ENCODE measurements at places on chromosomes 3 and 15.

DNA sequence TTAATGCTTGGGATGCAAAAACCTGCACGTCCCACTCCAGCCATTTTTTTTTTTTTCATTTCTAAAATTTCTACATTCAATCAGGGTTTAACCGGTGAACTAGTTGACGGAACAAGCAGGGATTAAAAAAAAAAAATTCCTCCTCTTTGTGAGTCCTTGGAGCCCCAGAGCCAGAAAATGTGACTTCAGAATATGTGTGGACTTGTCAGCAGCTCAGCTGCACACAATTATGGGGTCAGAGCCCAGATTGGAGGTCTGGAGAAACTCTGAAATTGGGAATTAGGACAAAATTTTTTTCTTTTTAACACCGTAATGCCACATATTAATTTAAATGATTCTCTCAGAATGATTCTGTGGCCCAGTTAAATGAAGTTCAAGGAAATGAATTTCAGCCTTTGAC, 921.0 kb upstream of the CFAP20DC start:
- DNase-seq = no peak

DNA sequence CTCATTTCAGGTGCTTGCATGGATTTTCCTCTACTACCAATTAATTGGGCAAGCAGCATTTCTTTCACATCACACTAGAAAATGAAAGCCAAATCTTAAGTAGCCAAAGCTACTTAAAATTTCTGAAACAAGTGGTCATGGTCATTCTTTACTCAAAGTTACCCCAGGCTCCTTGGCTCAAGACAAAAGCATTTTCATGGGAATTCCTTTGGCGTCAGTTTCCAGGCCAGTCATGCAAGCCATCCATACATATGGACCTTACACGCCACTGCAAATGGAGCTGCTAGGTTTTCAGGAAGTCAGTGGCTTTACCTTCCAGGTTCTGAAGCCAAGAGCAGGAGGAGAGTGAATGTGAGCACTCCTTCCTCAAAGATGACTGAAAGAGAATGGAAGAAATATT, 83.7 kb upstream of the IL12A start:
- DNase-seq = no peak

- DNase-seq = peak; percentile 56
Observed at GRCh38 chr3:46406788-46407611, at the start of the genes CCR5AS and CCRL2. Gene CCR5AS (minus strand): TSS chr3:46407066. Gene CCRL2 (plus strand): TSS chr3:46407259. CDS start chr3:46408080, 821 bp downstream.

DNA sequence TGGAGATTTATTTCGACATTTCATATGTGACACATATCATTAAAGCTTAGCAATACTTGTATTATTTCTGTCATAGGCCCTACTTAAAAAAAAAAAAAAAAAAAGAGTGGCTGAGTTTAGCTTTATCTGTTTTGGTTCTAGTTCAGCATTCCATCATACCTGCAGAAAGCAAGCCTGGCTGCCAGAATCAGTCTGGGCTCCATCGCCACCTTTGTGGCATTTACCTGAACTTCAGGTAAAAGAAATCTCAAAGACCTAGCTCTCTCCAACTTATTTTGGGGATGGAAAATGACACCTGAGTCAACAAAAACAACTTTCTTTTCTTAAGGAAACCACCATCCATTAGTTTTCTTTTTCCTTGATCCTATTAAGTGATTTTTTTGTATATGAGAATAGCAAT, 82.1 kb downstream of the NEK10 start:
- DNase-seq = no peak

DNA sequence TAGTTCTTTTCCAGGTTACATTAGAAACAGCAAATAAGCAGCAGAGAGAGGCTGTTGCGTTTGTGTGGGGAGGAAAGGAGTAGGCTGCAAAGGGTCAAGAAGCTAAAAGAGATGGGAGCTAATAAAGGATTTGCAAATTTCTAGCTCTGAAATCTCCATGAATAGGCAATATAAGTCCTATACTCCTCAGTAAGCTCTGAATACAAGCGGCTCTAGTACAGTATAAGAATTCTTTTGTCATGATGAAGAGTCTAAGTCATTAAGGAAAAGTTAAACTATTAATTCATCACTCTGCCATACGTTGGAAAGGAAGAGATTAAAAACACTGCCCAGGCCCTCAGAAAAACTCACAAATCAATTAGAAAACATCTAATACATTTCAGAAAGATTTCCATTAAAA, 59.3 kb downstream of the CEP152 start:
- DNase-seq = no peak

- DNase-seq = no peak
Observed at GRCh38 chr3:197368821-197369220, 70.4 kb upstream of the DLG1 start.

DNA sequence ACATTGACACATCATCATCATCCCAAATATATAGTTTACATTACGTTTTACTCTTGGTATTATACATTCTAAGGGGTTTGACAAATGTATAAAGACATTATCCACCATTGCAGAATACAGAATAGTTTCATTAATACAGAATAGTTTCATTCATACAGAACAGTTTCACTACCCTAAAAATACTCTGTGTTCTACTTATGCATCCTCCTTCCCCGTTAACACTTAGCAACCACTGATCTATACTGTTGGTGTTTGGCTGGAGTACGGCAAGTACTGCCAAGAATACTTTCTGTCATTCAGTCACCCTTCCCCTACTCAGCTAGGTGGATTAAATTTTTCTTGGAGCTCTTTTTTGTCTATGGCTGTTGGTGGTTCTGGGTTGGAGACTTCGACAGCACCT, 33.4 kb downstream of the LEKR1 start:
- DNase-seq = peak; percentile 50

DNA sequence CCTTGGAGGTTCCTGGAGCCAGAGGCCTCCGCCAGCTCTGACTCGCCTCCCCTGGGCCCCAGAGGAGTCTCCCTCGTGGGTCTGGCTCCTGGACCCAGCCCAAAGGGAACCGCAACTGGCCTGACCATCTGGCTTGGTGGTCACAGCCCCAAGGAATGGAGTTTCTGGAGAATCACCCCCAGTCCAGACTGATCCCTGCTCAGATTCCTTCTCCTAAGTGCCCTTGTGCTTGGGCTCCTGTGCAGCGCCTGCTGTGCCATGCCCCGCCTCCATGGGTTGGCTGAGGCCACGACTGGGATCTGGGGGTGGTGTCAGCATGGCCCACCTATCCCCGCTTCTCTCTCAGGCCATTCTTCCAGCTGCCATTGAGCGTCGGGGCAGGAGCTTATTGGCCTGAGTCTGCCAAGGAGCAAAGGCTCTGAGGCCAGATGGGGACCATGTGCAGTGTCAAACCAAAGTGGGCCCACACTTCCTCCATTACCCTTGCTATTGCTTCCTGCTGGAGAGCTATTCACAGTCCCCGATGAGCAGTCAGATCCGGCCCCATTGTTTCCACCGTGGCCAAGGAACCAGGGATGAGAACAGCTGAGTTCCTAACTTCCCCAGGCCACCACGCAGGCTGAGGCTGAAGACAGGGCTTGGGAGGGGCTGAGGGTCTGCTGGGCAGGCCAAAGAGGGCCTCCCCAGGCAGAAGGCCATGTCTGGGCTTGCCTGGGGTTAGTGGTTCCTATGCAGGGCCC, 19.0 kb downstream of the CSPG4 start:
- no peak for DNase-seq

DNA sequence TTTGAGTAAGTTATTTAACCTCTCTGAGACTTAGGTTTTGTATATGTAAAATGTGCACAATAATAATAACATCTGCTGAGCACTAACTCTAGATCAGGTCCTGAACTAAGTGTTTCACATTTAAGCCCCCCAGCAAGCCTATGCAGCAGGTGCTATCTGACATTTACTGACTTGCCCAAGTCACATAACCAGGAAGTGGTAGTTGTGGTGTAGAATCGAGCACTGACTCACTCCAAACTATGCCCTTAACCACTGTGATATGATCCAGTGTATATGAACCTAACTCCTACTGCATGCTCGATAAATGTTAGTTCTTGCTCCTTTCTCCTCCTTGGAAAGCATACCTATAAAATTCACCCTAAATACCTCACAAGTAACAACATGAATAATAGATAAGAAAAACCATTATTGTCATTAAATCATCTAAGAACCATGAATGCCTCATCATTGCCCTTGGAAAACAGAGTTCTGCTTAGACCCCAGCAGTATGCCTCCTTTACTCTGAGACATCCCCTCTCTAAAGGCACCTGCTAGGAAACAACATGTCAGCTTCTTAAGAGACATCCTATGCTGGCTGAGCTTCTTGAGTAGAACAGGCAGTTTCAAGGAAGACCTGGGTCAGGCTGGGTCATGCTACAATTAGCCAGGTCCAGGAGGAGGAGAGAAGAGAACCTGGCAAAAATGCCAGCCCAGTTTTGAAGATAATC, 3.0 kb upstream of the SHC4 start:
- DNase-seq = peak; percentile 85

- no peak for DNase-seq
Observed at GRCh38 chr3:194275721-194276120, 75.4 kb downstream of the CPN2 start.

DNA sequence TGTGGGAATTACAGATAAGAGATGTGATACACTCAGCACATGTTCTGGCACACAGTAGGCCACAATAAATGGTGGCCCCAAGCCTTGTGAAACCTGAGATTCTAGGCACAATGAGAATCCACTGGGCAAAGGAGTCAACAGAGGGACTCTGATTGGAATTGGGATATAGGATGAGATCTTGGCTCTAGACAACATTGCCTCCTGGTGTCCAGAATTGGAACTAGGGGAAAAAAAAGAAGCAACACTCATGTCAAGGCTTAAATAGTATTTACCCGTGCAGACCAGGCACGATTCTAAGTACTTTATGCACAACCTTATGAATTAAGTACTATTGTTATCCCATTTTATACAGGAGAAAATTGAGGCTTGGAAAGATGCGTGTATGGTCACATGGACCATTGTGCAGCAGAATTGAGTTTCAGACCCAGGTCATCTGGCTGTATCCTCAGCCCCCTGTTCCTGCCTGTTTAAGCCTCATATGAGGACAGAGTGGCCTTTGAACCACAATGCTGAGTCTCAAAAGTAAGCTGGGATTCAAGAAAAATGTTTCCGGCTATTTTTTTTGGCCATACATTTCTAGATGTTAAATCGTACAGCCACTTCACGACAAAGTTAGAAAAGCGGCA, 124.8 kb downstream of the SV2B start:
- peak; percentile 51 for DNase-seq

DNA sequence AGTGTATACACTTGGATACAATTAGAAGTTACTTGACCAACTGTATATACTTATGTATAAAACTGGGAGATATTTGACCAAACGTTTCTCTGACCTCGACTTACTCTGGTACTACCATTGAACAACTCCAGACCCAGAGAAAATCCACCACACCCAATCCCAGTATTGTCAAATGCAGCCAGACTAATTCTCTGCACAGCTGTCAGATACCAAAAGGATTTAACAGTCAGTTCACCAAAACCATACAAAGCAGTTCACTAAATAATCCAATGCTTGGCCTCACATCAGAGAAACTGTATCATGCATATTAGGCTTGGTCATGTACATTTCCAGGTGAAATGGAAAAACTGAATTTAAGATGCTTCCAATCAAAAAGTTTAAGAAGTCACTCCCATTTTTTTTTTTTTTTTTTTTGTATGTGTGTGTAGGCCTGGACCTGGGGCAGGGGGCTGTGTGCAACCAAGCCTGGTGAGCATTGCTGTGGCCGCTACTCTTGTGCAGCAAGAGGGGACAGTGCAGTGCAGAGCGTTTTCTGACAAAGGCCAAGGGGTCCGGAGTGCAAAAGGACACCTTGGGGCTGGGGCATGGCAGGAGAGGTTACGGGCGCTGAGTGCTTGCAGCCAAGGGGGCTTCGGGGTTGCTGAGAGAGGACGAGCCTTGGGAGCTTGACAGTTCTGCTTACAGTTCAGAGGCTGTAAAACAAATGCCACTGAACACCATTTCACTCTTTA, 1.4 kb downstream of the TOMM70 start:
- DNase-seq = peak; percentile 3

- DNase-seq = no peak
Observed at GRCh38 chr3:78529601-78530000, 1238.2 kb downstream of the ROBO1 start.

GRCh38 chr3:133938770-133939462, 43.2 kb upstream of the RAB6B start:
- no peak for DNase-seq

DNA sequence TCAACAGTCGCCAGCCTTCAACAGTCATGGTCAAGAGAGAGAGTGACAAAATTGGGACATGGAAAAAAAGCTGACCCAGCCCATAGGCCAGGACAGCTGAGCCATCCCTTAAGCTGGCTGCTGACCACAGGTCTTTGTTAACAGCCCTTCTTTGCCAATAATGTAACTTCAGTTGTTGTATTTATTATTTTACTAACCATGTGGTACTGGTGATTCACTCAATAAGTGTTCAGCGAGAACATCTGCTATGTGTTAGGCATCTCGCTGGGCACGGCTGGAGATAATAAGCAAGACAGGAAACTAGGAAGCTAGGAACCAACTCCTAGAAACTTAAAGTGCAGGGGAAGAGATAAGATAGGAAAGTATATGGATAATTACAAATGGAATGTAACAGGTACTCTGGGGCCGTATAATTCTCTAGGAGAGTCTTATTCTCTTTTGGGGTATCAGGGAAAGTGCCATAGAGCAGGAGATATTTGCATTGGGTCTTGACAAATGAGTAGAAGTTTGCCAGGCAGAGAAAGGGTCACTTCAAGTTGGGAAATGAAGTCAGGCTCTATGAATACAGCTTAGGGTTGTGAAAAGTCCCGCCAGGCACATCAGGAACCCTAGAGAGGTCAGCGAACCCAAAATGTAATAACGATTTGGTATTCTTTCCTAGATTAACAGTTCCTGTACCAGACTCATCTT, 84.0 kb upstream of the TRA2B start:
- DNase-seq = no peak

DNA sequence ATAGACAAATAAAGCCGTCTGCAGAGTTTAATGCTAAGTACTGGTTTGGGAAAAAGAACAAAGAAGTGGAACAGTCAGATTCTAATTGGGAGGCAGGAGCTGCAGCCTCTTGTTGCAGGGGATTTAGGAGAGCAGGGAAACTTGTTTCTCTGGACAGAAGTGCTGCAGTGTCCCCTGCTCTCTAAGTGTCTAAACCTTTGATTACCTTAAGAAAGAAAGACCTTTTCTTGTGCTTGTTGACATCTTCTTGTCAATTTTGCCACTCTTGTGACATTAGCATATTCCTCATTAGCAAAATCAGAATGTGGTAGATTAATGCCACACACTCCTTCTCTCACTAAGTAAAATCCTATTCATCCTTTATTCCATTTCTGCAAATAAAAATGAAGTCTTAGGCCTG, 38.8 kb downstream of the TRAT1 start:
- DNase-seq = no peak

DNA sequence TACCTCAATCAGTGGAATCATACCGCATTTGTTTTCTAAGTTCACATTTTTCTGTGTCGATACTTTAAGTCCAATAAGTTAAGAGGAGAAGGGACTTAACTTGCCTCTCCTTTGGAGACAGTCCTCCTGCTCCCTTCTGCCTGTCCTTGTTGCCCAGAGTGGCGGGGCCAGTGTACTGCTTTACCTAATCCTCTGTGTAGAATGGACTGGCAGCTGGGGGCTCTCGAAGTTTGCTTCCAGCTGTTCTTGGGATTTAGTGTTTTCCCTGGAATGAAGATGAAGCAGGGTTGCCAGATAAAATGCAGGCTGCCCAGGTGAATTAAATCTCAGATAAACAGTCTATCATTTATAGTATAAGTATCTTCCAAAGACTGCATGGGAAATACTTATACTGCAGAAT, 287.6 kb upstream of the C2CD4B start:
- no peak for DNase-seq

Data from GM12865 (cell line).